ENCODE measurements at places on chromosomes 11 and 22.
A peak's percentile ranks its signal among the peaks of the same experiment; 100 is the strongest.

DNA sequence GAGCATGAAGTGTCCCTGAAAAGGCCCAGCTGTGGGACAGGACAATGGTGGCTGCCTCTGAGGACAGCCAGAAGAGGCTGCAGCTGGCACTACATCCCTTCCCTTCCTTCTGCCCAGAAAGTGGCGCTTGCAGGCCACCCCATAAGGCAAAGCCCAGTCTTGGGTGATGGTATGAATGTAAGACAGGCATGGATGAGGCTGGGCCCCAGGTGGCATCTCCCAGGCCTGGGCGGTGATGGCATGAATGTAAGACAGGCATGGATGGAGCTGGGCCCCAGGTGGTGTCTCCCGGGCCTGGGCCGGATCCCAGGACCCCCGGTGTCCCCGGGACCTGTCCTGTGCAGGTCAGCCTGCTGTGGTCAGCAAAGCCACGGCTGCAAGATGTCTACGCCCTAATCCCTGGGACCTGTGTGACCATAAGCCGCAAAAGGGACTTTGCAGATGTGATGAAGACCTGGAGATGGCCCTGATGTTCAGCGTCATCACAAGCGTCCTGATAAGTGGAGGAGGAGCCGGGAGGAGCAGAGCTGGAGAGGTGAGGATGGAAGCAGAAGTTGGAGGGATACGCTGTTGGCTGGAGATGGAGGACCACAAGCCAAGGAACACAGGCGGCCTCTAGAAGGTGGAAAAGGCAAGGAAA is 181.1 kb downstream of the CTTN start:
- no peak for DNase-seq

- no peak for DNase-seq
Observed at GRCh38 chr11:117230286-117230961, 1.4 kb downstream of the PCSK7 start.

DNA sequence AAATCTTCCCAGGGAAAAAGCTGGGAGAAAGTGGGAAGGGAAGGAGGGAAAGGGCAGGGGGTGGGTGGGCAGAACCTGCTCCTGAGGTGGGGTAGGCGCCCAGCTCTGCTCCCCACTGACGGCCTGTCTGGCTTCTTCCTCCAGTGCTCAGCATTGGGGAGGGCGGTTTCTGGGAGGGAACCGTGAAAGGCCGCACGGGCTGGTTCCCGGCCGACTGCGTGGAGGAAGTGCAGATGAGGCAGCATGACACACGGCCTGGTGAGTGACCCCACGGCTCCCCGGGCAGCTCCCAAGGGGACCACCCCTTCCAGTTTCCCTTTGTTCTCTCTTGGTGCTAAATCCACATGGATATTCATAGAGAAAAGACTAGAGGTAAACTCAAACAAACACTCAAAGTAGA is 25.9 kb downstream of the SHANK3 start:
- no peak for DNase-seq

DNA sequence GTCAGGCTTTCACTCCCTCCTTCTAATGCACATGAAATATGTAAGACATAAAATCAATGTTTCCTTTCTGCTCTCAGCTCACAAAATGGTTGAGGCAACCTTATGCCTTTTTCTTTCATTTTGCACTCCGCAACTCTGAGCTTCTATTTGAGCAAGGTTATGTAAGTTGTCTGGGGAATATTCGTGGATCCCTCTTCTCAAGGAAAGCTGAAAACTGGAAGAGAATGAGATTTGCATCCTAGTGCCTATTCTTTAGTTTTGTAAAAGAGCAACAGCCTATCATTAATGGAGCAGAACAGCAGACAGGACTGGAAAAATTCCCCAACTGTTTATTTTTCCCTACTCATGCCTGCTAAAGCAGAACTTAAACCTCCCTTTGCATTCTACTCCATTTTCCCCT is 141.7 kb downstream of the FAM76B start:
- no peak for DNase-seq

- no peak for DNase-seq
Observed at GRCh38 chr22:22763512-22763911, 119.1 kb downstream of the GGTLC2 start.

- DNase-seq = no peak
Observed at GRCh38 chr11:23749762-23750430, 747.0 kb upstream of the LUZP2 start.

DNA sequence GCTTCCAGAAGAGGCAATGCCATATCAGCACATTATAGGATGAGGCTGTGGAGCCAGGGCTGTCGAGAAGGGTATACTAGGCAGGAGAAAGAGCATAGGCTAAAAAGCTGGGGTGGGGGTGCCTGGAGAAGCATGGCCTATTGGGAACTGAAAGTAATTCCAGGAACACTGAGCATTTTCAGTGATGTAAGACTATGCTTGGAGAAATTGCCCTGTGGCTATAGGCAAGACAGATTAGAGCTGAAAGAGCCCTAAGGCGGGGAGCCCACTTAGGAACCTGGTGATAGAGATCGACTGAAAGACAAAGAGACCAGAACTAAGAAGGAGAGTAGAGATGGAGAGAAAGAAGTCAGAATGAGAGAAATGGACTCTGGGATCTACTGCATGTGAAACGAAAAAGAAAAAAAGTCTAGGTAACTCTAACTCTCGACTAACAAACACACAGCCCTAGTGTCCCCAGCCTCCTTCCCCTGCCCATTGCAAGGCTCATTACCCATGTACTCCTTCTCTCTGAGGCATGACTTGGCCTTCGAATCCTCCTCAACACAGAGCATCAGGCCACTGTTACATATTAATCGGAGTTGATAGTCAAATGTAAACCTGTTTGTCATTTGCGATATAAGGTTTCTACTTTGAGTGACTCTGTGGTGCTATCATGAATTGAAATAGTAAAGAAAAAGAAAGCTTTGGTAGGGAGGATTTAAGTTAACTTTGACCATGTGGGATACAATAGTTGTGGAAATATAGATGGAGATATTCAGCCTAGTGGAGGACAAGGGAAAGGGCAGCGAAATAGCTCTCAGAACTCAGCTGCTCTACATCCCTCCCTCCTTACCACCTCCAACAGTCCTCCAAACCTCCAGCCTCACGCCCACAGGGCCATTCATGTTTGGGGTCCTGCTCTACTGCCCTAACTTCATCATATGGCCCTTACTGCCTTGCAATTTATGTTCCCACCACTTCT is 52.3 kb upstream of the BMAL1 start:
- DNase-seq = no peak

GRCh38 chr11:117876341-117877119 is at the start of gene FXYD6:
Gene FXYD6, minus strand, starts transcription at chr11:117876658. Its CDS starts 33,882 bp downstream, at chr11:117842776.
- DNase-seq = peak; percentile 62

DNA sequence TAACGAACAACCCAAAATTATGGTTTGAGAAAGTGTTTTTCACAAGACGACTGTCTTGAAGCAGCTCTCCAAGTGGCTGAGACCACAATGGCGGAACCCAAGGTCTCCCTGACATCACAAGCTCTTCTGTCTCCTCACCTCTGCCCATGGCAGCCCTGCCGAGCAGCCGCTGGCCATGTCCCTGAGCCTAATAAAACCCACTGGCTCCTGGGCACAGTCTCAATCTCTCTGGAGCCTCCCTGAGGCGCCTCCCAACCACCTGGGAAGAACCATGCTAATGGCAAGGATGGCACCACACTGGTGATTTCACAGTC is 50.0 kb downstream of the CLTCL1 start:
- no peak for DNase-seq

DNA sequence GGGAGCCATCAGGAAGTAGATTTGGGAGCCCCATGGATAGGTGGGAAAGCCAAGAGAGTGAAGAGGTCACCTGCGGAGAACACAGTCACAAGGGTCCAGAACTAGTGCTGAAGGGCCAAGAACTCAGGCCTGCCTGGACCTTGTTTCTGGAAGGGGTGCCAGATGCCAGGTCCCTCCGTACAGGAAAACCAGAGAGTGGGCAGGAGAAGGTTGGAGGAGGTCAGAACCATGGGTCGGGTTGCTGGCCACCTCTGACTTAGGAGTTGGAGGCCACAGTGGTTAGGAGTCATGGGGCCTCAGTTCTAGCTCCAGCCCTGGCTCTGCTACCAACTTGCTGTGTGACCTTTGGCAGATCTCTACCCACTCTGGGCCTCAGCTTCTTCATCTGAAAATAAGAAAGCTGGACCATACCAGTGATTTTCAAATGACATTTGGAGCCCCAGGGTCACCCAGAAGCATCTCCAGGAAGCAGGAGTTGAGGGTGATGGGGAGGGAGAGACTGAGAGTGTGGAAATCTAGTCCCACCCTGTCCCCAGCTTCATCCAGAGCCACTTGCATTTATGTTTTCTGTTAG is 20.8 kb upstream of the TUB start:
- no peak for DNase-seq

GRCh38 chr11:82505379-82505778 is 228.3 kb downstream of the FAM181B start:
- no peak for DNase-seq

GRCh38 chr11:70085815-70086769 is 8.0 kb downstream of the ANO1 start:
- DNase-seq = no peak
